ENCODE measurements at places on chromosomes 5 and 9.

GRCh38 chr5:164237486-164237885, 732.1 kb downstream of the MAT2B start:
- no peak for DNase-seq

DNA sequence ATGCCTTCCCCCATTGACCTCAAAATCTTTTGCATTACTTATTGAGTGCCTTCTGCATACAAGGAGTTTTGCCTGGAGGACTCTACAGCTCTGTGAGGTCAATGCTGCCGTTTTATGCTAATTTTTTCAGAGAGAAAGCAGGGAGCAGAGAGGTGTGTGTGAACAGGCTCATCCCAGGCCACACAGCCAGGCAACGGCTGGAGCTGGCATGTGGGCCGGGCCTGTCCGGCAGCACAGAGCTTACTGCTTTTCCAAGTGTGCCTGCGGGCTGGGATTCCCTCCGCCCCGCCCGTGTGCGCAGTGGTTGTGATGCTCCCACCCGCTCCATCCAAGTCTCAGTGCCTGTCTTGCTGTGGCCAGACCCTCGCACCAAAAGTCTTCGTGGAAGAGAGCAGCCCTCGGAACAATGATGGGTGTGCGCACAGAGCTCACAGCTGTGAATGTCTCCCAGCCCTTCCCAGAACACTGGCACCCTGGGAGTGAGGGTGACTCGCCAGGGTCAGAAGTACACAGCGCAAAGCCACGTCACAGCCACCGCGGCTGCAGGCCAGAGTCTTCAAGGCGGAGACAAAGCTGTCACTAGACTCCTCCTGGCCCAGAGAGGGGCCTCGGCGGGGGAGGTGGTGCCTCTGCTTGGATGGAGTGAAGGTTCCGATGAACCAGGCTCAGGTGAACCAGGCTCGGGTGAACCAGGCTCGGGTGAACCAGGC, 82.8 kb downstream of the COL5A1 start:
- DNase-seq: no peak

DNA sequence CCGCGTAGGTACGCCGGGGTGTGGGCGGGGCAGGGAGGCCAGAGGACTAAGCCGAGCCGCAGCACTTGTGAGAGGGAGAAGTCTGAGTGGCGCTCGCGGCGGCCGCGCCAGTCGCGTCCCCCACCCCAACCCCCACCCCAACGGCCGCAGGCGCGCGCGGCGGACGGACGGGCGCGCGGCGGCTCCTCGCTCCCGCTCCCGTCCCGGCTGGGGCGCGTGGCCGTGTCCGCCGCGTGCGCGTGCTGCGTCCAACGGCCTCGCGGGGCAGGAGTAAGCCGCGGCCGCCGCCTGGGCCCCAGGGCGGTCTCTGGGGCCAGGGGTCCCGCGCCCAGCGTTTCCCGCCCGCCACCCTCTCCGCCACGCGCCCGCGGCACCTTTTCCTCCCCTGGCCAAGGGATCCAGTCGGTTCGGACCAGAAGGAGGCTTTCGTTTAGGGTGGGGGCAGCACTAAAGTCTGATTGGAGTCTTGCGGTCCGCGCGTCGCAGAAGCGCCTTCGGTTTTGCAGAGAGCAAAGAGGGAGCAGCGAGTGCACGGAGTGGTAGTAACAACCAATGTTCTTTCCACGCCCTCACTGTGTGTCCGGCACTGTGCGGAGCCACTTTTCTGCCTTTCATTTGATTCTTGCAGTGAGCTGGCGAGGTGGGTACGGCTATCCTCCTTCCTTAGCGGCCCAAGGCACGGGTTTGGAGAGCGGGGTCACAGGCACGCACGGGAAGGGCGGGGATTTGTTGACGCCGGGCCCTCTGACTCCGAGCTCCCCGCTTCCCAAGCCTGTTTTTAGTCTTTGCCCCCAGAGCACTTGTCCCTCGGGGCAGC, 483 bp downstream of the G3BP1 start:
- DNase-seq: no peak

GRCh38 chr9:17134396-17135294, at the start of gene CNTLN:
Gene CNTLN, plus strand, starts transcription at chr9:17135040. Its CDS starts 26 bp downstream, at chr9:17135066.
- peak; percentile 99 for DNase-seq

- DNase-seq: no peak
These were observed 38.6 kb downstream of the SARDH start for GRCh38 chr9:133699546-133699945.

Data from osteocyte (in vitro differentiated cells).